Kidney epithelial cell (primary cell): ENCODE measurements at places on chromosomes 2 and 18.

DNA sequence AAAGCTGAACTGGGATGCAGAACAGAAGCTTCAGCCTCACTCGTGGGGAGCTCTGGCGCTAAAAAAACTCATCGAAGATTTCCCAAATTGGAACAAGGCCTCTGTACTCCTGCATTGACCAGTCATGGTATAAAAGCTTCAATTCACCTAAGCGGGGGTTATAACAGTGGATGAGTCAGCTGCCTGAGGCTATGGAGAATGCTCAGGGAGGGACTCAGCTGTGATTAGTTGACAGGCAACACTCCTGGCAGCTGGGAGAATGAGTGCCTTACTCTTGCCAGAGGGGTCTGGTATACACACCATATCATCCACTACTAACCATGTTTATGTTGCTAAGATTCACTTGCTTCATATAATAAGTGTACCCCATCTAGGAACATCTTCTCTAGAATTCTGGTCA lies 350.6 kb upstream of the VRK2 start:
- DNase-seq: peak; percentile 29

GRCh38 chr18:11009147-11009546 lies 140.2 kb downstream of the PIEZO2 start:
- DNase-seq: no peak

- DNase-seq: no peak
Observed at GRCh38 chr2:198327526-198327925, 523.1 kb downstream of the PLCL1 start.

- DNase-seq: no peak
Observed at GRCh38 chr18:56332371-56332770, 306.0 kb downstream of the TXNL1 start.
